ENCODE measurements at places on chromosomes 6 and 20.

- no peak for DNase-seq
These were observed 30.2 kb downstream of the ENPP1 start for GRCh38 chr6:131838051-131838450.

DNA sequence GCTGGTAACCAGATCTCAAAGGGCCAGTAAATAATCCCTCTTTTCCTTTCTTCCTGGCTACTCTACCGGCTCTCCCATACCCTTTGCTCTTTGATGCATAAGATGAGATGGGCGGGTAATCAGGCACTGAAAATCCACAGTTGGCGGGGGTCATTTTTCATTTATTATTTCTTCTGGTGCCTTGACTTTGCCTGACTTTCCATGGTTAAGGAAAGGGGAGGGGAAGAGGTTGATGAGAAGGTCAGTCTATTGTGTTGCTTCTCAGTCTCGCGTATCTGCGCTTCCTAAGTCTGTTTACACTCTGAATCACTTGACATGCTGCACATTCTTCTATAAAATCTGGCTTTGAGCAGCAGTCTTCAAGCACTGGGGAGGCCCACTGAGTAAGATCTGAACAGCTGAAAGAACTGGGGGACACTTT is 121.1 kb upstream of the HDGFL1 start:
- DNase-seq, result no peak

DNA sequence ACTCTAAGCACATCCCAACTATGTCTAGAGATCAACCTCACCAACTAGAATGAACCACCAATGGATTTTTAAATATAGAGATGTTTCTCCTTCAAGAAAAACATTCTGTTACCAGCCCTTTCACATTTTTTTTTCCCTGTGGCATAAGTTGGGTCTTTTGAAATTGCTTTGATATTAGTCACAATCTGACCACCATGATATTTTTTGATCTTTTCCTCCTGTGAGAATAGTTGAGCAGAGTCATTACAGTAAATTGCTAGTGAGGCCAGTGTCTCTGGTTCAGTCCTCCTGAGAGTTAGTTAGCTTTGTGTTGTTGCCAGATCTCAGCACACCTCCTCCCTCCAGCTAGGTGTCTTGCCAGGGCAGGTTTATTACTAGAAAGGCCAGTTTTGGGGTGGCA is 79.7 kb upstream of the MYLIP start:
- no peak for DNase-seq

DNA sequence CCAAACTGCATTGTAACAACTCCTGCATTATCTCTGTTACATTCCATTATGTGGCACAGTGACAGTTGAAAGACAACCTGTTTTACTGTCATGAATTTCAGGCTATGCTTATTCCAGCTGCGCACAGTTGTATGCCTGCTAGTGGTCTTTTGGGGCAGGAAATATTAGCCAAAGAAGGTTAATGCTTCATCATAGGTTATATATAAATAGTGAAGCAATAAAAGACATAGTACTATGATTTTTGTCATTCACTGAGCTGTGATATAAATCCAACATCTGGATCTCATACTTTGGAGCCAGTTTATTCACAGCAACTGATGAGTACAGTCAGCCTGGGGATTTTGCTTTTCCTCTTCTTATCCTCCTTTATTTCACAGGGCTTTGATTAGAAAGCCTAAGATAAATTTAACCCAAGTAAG is 55.6 kb downstream of the FILIP1 start:
- no peak for DNase-seq

DNA sequence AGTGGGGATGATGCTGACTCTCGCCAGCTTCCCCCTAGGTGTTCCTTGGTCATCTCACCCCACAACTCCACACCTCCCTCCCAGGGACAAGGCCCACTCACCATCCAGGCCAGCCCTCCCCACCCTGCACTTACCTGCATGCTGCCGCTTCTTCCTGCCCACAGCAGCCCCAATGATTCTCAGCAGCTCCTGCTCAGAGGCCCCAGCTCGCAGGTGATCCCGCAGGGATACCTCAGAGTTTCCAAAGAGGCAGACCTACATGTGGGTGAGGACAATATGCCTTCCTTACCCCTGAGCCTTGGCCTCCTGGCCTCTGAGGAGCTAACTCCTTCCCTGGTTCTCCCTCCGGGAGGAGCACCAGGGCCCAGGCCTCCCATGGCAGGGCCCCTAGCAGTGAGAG is 24.6 kb downstream of the MOCS1 start:
- DNase-seq, result no peak

Measured in NCI-H1105 treated with DMSO at 0.1 percent for 48 hours (cell line).